ENCODE measurements at places on chromosomes 1 and 21. TPM values are rescaled to one million over a fixed set of nuclear protein-coding genes. Genes with fewer than 3 reads are reported as not detected.

Gene LCE1E
- not detected for total RNA-seq

Gene SPRR1A
- not detected for total RNA-seq

- no peak for DNase-seq
Observed at GRCh38 chr1:173267453-173267945, 60.4 kb upstream of the TNFSF4 start.

DNA sequence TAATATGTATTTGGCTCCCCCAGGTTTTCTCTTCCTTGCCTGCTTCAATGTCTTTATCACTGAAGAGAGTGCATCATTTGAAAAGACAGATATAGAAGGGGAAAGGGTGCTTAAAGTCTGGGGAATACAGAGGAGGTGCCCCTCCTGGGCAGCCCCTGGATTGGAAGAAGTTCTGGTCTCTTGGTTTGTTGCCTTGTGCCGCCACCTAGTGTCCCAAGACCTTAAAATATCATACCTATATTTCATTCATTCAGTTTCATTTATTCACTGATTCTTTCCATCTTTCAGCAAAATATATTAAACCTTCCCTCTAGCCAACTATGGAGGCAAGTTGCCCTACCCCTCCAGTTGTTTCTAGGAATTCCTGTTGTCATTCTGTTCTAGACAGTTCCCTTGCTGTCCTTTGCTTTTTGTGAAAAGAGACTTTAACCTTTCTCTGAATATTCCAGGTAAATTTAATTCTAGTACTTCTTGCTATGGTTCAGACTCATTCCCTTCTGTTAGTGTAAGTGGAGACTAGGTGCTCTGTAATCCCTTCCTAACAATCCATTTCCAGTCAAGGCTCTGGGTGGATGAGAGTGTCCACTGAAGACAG, 56.1 kb downstream of the MEF2D start:
- peak; percentile 65 for DNase-seq

Gene ZBTB37
- 8.3 TPM for total RNA-seq
